ENCODE measurements at places on chromosomes 2 and 18. TPM values are rescaled to one million over a fixed set of nuclear protein-coding genes. Genes with fewer than 3 reads are reported as not detected.
A peak's percentile ranks its signal among the peaks of the same experiment; 100 is the strongest.

- no peaks in the 10 kb centered on the region for H3K27me3 ChIP-seq
- H3K27ac ChIP-seq: no peak overlapping the region
- peaks cover 35% of the 10 kb centered on the region for H3K4me1 ChIP-seq
- H3K36me3 ChIP-seq: no peaks in the 10 kb centered on the region
These were observed 151.7 kb upstream of the ITGA4 start for GRCh38 chr2:181305301-181306123.

Gene DLGAP1
- total RNA-seq: 6.0 TPM

DNA sequence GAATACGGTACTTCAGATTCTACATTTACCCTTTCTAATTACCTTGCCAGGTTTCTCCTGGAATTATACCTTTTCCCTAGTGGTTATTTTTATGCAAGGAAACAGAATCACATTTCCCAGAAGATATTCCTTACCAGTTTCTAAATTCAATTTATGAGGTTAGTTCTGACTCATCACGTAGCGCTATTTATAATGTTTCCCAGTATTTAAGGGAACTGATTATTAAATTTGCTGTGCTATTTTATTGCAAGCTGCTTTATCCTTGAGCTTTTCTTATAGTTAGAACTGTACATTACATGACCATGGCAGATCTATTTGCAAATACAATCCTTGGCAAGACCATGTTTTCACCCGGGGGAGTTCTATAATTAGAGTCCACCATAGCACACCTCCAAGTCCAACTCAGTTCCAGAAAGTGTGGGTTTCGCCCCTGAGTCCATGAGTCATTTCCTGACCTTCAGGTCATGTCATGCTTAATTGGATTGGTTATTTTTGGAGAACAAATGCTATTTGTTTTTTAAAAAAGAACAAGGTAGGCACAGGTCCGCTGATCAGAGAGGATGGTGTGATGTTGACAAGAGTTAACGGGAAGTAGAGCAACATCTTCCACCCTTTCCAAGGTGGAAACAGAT is 126.6 kb downstream of the ZNF532 start:
- H3K27me3 ChIP-seq: no peaks in the 10 kb centered on the region
- H3K27ac ChIP-seq: peak overlapping the region; percentile 89
- no peak overlapping the region for H3K4me3 ChIP-seq
- DNase-seq: no peak

Gene WNT10A
- not detected for total RNA-seq

- H3K4me3 ChIP-seq: no peak overlapping the region
- no peaks in the 10 kb centered on the region for H3K4me1 ChIP-seq
- no peaks in the 10 kb centered on the region for H3K36me3 ChIP-seq
- H3K27me3 ChIP-seq: peaks cover 16% of the 10 kb centered on the region
- no peak for DNase-seq
These were observed 218.7 kb downstream of the SLC4A10 start for GRCh38 chr2:161842736-161843433.

GRCh38 chr2:38439863-38440262 is 62.8 kb upstream of the ATL2 start:
- DNase-seq: no peak
- H3K4me3 ChIP-seq: no peak overlapping the region
- no peak overlapping the region for H3K27ac ChIP-seq

- no peak overlapping the region for H3K4me3 ChIP-seq
- no peaks in the 10 kb centered on the region for H3K27me3 ChIP-seq
These were observed 404.1 kb downstream of the ZEB2 start for GRCh38 chr2:144115739-144116291.

DNA sequence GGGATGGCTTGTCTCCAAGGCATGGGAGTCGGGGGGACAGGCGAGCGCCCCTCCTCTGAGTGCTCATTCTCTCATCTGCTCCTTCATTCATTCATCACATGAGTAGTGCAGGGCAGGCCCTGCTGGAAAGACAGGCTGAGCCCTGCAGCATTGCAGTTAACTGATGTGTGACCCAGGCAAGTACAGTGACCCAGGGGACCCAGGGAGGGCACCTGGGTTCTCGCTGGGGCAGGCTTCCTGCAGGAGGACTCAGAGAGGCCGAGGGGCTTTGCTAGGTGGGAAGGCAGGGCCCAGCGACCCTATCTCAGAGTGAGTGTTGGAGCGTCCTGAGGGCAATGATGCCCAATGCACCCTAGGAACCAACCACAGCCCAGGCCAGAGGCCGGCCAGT is 30.6 kb downstream of the HJURP start:
- H3K27me3 ChIP-seq: peaks cover 6% of the 10 kb centered on the region
- no peaks in the 10 kb centered on the region for H3K4me1 ChIP-seq
- H3K4me3 ChIP-seq: no peak overlapping the region
- DNase-seq: peak; percentile 63
- no peaks in the 10 kb centered on the region for H3K36me3 ChIP-seq
- no peak overlapping the region for H3K27ac ChIP-seq

GRCh38 chr2:187136646-187137045 is 287.7 kb upstream of the ZSWIM2 start:
- DNase-seq: no peak
- H3K27ac ChIP-seq: no peak overlapping the region
- H3K36me3 ChIP-seq: no peaks in the 10 kb centered on the region
- H3K27me3 ChIP-seq: peaks cover 6% of the 10 kb centered on the region

DNA sequence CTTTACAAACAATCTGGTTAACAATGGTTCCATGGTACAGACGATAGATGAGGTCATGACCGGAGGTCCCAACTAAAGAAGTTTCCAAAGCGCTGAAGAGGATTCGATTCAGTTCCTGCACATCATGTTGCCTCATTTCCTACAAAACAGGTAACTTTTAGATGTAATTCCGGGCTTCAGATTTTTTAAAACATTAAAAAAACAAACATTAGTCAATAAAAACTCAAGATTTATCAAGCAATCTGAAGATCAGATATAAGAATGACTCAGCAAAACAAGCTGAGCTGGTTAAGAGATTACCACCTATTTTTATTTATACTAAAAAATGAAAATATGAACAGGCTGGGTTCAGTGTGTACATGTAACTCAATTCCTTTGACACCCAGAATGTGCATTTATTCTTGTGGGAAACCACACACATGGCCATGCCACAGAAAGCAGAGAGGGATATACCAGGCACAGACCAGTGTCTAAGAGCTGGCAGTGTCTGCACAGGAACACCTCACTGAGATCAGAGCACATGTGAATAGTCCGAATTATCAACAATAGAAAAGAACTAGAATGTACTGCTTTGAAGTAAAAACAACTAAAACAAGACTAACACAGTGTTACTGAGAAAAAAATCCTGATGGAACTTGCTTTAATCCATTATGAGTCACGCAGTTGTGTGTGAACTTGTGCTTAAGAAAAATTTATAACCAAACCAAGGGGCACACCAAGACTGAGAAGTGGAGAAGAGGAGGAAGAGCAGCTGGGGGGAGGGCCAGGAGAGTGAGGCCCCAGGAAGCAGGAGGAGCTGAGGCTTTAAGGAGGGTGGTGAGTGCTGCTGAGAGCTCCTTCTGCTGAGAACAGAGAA is 9.5 kb downstream of the USP40 start:
- no peaks in the 10 kb centered on the region for H3K27me3 ChIP-seq
- DNase-seq: no peak
- peaks cover 36% of the 10 kb centered on the region for H3K4me1 ChIP-seq
- H3K36me3 ChIP-seq: peaks cover 8% of the 10 kb centered on the region
- H3K4me3 ChIP-seq: peak overlapping the region; percentile 1

DNA sequence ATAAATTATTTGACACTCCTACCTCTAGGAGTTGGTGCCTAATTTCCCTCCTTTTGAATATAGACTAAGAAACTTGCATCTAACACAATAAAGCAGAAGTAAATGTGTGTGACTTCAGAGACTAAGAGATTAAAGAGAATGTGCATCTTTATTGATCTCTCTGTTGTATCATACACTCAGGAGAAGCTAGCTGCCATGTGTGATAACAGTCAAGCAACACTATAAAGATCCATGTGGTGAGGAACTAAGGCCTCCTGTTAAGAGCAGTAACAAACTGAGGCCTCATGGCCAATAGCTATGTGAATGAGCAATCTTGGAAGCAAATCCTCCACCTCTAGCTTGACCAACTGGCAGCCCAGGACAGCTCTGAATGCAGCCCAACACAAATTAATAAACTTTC is 3.4 kb downstream of the FANCL start:
- no peaks in the 10 kb centered on the region for H3K36me3 ChIP-seq
- DNase-seq: no peak

GRCh38 chr2:160820691-160821090 is 327.1 kb upstream of the RBMS1 start:
- no peak overlapping the region for H3K4me3 ChIP-seq
- no peak for DNase-seq
- no peaks in the 10 kb centered on the region for H3K4me1 ChIP-seq
- H3K27ac ChIP-seq: no peak overlapping the region

Gene ANKRD53
- 1.8 TPM for total RNA-seq

Gene FSIP2
- 1.7 TPM for total RNA-seq

Gene MOGAT1
- not detected for total RNA-seq

GRCh38 chr2:106701203-106702022 is 184.6 kb downstream of the ST6GAL2 start:
- no peaks in the 10 kb centered on the region for H3K4me1 ChIP-seq
- H3K27ac ChIP-seq: no peak overlapping the region
- no peak for DNase-seq
- H3K36me3 ChIP-seq: peaks cover 2% of the 10 kb centered on the region

DNA sequence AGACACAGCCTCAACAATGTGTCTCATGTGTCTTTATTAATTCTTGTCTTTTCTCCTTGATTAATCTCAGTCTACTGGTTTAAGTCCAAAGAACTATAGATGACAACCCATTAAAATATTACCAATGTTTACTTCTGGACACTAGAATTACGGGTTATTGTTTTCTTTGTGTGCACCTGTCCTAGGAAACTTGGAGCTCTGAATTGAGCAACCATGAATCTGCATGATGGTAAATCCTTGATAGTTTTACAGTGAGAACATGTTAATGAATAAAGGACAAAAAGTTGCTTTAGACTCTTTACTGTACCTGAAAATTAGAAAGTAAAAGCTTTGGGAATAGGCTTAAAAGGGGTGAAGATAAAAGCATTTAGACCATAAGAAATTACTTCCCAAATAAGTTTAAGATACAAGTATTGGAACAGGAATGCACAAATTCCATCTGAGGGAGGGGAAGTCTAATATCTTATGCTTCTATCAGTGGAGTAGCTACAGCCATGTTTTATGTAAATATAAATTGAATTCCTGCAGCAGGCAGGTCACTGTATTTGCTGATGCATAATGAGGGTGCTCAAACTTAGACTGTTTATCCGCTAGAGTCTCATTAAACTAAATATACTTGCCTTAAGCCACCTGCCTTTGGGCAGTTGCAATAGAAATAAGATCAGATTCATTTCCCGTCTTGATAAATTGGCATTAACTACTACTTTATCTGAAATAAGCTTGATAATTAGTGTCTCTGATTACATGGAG is 603.7 kb upstream of the GCFC2 start:
- H3K4me1 ChIP-seq: no peaks in the 10 kb centered on the region
- no peak for DNase-seq
- H3K27me3 ChIP-seq: no peaks in the 10 kb centered on the region
- no peaks in the 10 kb centered on the region for H3K36me3 ChIP-seq
- H3K27ac ChIP-seq: no peak overlapping the region

DNA sequence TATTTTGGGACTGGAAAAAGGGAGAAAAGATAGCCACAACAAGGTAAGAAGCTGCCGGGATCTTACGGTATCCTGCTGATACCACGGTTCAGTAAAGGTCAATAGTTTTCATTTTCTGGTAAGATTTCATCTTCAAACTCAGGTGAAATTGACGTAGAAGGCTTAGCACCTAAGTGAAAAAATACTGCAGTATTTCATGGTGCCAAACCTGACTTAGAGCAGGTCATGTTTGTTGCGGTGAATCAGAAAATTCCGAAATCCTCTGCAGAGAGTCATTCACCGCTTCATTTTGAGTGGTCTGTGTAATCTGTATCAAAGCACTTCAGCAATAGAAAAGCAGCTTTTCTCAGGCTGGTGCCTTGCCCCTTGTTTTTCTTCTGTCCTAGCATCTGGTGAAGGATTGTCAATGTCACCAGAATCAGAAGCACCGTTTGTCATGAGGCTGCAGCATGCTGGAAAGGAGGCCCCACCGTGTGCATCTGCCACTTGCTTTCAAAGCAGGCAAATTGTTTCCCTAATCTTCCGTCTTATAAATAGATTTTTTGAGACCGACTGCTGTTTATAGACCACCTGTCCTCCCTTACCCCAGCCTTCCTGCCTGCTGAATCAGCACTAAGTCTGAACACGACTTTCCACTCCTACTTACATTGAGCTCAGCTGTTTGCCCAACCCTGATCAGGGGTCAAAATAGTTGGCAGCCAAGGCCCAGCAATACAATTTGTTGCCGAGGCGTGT is 156.3 kb downstream of the EML6 start:
- H3K4me3 ChIP-seq: no peak overlapping the region
- peaks cover 2% of the 10 kb centered on the region for H3K36me3 ChIP-seq
- DNase-seq: no peak
- H3K4me1 ChIP-seq: no peaks in the 10 kb centered on the region
- H3K27ac ChIP-seq: peak overlapping the region; percentile 60

GRCh38 chr2:224039080-224039769 is at the start of gene SERPINE2:
SERPINE2 (minus strand) TSS chr2:224039286; CDS start chr2:224001900, 37,386 bp downstream.
- no peaks in the 10 kb centered on the region for H3K36me3 ChIP-seq
- DNase-seq: no peak
- no peaks in the 10 kb centered on the region for H3K27me3 ChIP-seq
- H3K27ac ChIP-seq: no peak within 1 kb of the TSS

GRCh38 chr18:7784171-7784570 is 217.1 kb downstream of the PTPRM start:
- H3K27me3 ChIP-seq: no peaks in the 10 kb centered on the region
- peaks cover 18% of the 10 kb centered on the region for H3K4me1 ChIP-seq
- no peak overlapping the region for H3K4me3 ChIP-seq
- H3K36me3 ChIP-seq: no peaks in the 10 kb centered on the region

Gene PRKAG3
- not detected for total RNA-seq

DNA sequence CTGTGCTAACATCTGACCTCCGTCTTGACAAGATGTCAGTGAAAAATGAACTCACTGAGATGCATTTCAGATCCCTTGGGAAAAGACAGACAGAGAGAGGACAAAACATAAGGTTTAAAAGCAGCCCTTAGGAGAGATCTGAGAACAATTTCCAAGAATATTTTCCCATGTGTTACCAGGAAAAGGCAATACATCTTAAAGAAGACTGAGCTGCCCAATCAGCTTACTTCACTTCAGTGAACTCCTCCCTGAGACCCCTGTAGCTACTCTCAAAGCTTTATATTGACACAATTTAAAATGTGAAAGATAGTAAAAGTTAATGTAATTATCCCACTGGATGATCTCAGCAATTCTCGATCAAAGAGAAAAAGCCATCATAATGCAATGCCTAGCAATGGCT is 505.0 kb downstream of the DCC start:
- DNase-seq: no peak
- no peak overlapping the region for H3K27ac ChIP-seq
- H3K36me3 ChIP-seq: no peaks in the 10 kb centered on the region
- no peaks in the 10 kb centered on the region for H3K4me1 ChIP-seq
- no peak overlapping the region for H3K4me3 ChIP-seq

DNA sequence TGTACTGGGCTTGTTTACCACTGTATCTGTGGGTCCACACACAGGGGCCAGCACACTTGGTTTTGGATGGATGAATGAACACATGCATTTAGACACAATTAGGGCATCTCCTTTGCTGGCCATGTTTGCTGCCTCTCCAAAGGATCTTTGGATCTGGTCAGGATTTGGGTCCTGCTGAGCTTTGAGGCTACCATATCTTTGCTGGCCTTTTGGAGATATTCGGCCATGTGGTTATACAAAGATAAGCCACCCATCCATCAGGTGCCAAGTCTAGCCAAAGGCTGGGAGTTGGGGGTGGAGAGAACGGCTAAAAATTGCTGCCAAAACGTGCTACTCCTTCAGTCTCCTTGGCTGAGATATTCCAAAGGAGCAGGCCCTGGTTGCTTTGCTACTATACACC is 18.2 kb upstream of the FZD7 start:
- peaks cover 29% of the 10 kb centered on the region for H3K4me1 ChIP-seq
- H3K4me3 ChIP-seq: no peak overlapping the region
- DNase-seq: no peak
- no peaks in the 10 kb centered on the region for H3K36me3 ChIP-seq
- no peaks in the 10 kb centered on the region for H3K27me3 ChIP-seq

All from chondrocyte (in vitro differentiated cells).